HuH-7 (cell line): ENCODE measurements at places on chromosomes 6 and 20.
A peak's percentile ranks its signal among the peaks of the same experiment; 100 is the strongest.

DNA sequence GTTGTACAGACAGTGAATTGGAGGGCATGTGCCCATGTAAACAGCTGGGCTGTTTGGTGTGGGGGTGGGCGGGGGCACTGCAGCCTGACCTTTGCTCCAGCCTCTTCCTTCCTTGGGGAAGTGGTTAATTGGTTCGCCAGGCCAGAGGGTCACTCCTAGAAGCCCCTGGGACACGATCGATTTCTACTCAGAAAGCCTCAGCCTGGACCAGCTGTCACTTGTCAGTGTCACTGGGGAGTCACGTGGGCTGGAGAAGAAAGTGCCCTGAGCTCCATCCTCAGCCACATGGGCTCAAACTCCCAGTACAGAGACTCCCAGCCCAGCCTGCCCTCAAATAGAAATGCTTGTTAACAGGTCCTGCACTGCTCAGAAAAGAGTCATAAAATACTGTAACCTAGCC, 423.8 kb upstream of the SULF2 start:
- no peak for DNase-seq

GRCh38 chr6:52994839-52995088, 320 bp downstream of the GSTA4 start:
- no peak for DNase-seq

GRCh38 chr6:150119173-150119572, 23.7 kb upstream of the PPP1R14C start:
- no peak for DNase-seq

- DNase-seq: no peak
Observed at GRCh38 chr20:18749528-18749927, 64.1 kb upstream of the SCP2D1 start.

DNA sequence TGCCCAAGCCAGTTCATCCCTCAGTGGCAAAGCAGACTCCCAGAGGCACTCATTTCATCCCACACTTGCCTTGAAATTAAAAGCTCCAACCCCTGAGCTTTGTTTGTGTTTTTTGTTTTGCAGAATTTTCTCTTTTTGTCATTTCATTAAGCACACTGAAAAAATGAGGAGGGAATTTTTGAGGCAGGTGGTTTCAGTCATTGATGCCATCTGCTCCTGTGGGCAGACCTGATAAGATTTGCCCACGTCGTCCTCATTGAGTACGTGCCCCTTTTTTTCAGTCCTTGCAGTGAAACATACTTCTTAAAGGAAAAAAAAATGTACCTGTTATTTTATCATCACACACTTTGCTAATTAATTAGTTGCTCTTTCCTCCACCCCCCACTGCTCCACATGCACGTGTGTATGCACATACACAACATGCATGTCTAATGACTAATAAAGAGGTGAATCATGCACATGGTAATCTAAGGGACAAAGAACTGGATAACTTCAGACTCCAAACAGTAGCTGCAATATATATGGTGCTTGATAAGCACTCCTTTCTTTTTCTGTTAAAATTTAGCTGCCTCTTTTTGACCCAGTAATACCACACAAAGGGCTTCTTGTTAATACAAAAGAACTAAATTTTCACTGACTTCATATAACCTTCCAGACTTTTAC, 102.1 kb upstream of the TMEM181 start:
- DNase-seq: no peak

- DNase-seq: peak; percentile 36
Observed at GRCh38 chr6:112086744-112087135, 542 bp downstream of the TUBE1 start.

DNA sequence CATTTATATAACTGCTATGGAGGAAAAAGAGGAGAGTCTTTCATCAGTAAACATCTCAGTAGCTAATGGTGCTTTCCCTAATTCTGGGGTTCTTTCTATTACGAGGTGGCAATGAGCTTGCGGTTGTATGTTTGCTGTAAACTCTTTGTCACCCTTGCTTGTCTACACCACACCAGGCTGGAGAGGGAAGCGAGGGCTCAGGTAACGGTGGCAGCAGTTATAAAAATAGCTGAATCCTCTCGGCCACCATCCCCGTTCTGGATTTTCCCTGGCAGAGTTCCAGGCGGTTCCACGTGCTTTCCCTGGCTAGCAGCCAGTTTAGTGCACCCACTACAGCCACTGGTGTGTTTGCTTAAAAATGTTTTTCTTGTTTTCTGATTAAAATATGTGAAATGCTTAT, 39.0 kb downstream of the MAS1 start:
- no peak for DNase-seq

DNA sequence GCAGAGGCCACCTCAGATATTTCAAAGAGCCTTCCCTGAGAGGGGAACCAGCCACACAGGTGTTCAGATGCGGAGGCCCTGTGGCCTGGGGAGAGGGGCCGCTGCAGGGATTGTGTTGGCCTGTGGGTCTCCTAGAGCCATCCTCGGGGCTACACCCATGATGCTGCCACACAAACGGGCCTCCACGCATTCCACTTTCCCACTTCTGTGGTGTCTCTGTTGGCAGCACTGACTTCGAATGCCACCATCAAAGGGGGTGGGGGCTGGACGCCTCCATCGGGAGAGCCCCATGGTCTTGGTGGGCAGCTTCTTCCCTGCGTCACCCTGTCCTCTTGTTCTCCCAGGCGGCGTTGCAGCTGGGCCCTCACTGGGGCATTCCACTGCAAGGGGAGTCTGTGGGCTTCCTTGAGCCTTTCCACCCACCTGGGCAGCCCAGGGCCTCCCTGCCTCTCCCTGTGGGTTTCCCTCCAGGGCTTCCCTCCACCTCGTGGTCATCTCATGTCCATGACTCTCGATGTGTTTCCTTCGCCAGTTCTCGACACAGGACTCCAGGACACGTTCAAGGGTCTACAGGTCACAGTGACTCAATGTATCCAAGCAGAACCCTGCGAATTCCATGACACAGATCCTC, 145.5 kb downstream of the ERMARD start:
- no peak for DNase-seq

DNA sequence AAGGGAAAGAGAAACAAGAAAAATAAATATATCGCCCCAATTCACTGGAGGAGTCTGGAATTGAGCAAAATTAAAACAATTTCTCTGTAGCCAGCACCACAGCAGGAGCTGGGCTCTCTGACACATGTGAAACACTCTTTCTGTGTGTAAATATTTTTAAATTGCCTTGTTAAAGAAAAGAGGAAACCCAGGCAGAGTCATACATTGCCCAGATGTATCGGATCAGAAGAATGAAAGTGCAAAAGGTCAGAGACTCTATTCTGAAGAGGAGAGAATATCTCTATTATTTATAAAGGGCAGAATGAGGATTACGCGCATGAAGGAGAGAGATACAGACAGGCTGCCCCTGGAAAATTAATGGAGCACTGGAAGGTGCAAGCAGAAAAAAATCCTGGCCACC, 127.0 kb upstream of the MAN1A1 start:
- no peak for DNase-seq

DNA sequence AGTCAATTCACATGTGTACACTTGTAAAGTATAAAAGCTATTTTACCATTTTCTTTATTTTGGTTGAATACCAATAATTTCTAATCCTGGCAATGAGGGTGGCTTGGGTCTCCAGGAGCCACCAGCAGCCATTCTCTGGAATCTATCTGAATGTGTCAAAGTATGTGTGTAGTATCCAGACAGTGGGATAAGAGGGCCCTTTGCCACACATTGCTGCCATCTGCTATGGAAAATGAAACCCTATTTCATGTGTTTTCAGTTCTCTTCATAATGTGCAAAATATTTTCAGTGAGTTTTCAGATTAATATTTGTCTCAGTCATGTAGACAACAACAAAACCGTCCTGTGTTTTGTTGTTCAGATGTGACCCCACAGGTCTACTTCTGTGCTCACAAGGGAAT, 46.3 kb downstream of the CDYL start:
- DNase-seq: no peak

GRCh38 chr6:133093956-133094355, 147.2 kb upstream of the EYA4 start:
- no peak for DNase-seq

DNA sequence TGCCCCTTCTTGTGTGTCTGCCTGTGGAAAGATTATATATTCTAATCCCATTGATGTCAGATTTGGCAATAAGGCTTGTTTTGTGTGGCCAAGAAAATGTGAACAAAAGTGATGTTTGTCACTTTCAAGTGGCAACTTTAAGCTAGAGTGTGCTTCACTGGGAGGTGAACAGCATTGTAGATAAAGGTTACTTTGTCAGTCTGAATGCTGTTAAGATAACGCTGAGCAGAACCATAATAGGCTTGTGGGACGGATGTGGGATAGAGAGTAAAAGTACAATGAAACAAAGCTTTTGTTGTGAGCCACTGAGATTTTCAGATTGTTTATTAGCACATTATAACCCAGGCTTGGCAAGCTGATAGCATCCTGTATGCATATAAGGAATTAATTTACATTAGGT, 303.8 kb upstream of the MAN1A1 start:
- no peak for DNase-seq

GRCh38 chr6:19752746-19753145, 84.4 kb upstream of the ID4 start:
- DNase-seq: no peak

DNA sequence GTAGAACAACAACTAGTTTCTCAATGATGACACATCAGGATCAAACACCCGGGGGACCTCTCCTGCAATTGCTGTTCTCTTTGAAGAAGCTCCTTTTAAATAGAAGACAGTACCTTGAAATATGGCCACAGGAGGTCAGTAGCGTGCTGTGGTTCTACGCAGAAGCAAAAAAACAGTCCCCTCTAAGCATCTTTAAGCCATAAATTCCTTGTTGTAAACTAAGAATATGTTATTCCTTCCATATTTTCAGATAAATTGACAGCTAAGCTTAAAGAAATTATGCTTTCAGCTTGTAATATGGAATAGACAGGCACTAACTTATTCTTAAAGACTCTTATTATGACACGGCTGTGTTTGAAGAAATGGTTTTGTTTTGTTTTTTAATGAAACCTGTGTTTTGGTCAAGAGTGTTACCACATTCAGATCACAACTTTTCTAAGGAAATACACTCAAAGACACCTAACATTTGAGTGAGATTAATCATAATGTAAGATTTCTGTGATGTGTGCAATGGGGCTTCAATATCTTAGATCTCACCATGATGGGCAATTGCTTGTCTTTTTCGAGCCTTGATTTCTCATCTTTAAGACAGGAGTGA, 49.7 kb upstream of the IL20RA start:
- DNase-seq: peak; percentile 55

GRCh38 chr6:155373276-155373675, 59.0 kb upstream of the TFB1M start:
- no peak for DNase-seq

DNA sequence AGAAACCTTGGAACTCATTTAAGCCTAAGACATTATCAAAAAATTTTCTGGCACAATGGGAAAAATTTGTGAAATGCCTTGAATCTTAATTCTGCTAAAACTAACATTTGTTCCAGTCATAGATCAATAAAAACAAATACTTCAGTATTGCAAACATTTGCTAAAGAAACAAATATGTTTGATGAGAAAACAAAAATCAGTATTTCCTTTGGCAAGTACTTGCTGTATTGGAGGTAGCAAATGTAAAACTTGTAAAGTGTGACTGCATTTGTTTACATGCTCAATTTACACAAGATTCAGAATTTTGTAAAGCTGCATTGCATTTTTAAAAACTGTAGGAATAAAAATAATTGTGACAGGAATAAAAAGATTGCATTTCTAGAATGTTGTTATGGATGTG, 183.1 kb downstream of the HS3ST5 start:
- DNase-seq: no peak

- DNase-seq: no peak
Observed at GRCh38 chr6:5180636-5181035, 80.1 kb downstream of the LYRM4 start.

- no peak for DNase-seq
Observed at GRCh38 chr6:136890194-136890839, 31.8 kb upstream of the SLC35D3 start.

GRCh38 chr6:5481033-5481432, 219.7 kb downstream of the FARS2 start:
- no peak for DNase-seq

GRCh38 chr20:36085686-36086267, 68.8 kb upstream of the EPB41L1 start:
- peak; percentile 66 for DNase-seq

DNA sequence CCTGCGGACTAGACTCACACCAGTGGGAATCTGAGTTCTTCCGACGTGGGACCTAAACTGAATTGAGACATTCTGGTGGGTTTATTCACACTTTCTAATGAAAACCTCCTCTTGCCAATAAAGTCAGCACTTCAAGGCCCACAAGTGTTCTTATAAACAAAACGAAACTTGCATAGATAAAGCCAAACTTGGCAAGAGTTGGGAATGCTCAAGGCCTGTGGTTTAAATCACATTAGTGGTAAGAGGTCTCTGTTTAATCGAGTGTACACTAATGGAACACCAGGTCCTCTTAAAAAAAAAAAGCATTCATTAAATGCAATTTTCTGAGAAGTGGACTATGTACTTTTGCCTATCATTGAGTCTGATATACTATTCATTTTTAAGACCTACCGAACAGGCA, 143.3 kb downstream of the SMOC2 start:
- DNase-seq: no peak

GRCh38 chr20:1712634-1713624, 55.4 kb upstream of the SIRPG start:
- DNase-seq: no peak

GRCh38 chr20:25605148-25605547, 18.7 kb downstream of the NANP start:
- DNase-seq: no peak

GRCh38 chr6:138257638-138258040, 39.3 kb upstream of the PBOV1 start:
- no peak for DNase-seq

DNA sequence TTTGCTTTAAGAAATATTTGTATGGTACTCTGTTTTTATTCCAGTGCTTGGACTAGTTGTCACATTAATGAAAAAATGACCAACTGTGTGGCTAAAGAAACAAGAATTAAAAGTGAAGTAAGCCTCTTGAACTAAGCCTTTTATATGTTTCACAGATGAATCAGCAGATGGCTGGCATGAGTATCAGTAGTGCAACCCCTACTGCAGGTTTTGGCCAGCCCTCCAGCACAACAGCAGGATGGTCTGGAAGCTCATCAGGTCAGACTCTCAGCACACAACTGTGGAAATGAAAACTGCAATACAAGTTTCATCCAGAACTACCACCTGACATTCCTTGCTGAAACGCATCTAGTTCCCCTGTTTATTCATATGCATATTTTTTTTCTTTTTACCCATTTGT, 96.8 kb downstream of the B3GAT2 start:
- DNase-seq: no peak

- no peak for DNase-seq
Observed at GRCh38 chr6:72689107-72689954, 67.5 kb downstream of the KCNQ5 start.

- DNase-seq: no peak
Observed at GRCh38 chr6:169988769-169989550, 237.5 kb downstream of the ERMARD start.

GRCh38 chr6:143163621-143164020, 102.9 kb downstream of the AIG1 start:
- no peak for DNase-seq

- DNase-seq: no peak
Observed at GRCh38 chr20:35506872-35507638, 22.4 kb downstream of the C20orf173 start.

- DNase-seq: no peak
Observed at GRCh38 chr20:54514028-54514607, 38.7 kb downstream of the DOK5 start.
